ENCODE measurements at places on chromosomes 7 and 10.
A peak's percentile ranks its signal among the peaks of the same experiment; 100 is the strongest.

- no peak for DNase-seq
These were observed 19.4 kb upstream of the NRP1 start for GRCh38 chr10:33353853-33354252.

DNA sequence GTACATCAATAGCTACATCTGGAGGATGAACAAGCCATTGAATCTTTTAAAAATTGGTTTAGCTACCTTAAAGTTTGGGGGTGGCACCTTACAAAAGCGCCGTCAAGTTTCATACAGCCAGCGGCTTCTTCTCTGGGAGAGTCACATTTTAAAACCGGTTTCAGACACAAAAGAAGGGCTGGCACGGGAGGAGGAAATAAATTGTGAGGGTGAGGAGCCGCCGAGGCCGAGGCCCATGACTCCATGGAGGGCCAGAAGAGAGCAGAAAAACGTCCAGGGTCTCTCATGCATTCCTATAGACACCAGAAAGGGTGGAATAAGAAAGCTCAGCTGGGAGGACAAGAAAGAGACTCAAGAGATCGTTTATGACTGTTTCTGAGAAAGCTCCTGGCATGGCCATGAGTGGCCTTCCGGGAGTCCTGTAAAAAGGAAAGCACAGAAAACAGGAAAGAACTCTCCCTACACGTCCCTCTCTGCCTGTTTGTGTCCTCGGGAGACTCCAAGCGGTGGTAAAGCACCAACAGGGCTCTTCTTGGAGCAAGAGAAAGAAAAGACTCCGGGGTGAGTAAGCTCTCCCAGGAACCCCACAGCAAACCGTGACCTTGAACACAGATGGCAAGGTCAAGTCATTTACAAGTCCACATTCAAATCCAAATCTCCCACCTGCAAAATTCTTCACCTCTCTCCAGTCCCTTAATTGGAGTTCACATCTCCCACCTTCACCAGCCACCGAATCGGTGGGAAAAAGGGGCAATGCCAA is 1.8 kb downstream of the FRAT2 start:
- DNase-seq: peak; percentile 81

DNA sequence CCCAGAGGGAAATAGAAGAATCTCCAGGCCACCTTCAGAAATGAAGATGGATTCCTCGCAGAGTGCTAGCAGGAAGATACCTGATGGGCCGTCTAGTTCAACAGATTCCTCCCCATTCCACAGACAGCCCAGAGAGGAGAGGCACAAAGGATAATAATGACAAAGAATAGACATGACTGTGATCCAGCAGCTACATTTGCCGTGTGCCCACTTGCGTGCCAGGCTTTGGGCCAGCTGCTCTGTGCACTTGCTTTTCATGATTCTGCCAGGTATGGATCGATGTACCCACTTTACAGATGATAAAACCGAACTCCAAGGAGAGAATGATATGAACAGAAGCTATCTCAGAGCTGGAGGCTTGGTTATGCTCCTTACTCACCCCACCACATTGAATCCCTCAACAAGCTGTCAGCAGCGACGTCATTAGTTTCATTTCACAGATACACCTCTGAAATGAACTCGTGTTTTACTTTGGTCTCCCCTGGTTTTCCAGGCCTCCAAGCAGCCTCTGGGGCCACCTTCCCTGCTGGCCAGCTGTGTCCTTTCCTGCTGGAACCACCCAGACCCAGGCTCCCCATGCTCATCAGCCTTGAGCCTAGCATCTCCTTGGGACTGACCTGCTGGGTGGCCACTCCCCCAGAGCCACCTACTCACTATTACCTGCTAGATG is 11.9 kb upstream of the WDFY4 start:
- no peak for DNase-seq

DNA sequence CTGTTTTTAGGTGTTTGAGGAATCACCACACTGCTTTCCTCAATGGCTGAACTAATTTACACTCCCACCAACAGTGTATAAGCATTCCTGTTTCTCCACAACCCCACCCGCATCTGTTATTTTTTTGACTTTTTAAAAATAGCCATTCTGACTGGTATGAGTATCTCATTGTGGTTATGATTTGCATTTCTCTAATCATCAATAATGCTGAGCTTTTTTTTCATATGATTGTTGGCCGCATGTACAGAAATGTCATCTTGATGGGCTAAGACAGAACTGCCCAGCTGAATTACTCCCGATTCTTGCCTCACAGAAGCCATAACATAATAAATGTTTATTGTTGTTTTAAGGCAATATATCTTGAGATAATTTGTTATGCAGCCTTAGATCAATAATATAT is 93.1 kb upstream of the DKK1 start:
- no peak for DNase-seq

DNA sequence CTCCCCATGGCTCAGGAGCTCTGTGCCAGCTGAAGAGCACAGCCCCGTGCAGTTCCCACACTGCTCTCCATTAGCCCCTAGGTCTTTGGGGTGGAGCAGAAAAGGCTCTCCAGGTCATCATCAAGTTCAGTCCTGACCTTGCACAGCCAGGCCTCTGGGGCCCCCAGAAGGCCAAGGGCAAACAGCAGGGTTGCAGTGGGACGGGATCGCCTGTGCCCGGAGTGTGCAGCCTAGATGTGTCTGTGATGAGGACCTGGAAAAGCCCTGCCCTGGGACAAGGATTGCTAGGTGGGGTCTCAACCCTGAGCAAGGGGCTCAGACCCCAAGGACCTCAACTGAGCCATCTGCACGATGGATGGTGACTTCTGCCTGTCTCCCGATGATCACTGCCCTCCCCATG is 549 bp downstream of the INMT start:
- DNase-seq: no peak

DNA sequence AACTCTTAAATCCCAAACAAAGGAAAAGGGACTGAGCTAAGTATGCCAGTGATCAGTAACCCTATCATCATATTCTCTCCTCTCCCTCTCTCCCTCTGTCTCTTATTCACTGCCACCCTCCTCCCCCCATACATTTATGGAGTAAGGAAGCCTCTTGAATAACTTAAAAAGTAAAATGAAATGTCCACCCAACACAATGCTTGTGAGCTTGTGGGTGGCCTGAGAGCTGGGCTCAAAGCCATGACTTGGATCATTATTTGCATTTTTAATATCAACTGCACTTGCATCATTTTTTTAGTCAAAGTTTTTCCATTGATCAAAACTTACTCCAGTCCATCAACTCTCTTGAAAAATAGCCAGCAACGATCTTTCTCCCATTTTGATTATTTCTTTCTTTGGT is 46.8 kb downstream of the FAM107B start:
- DNase-seq: no peak

DNA sequence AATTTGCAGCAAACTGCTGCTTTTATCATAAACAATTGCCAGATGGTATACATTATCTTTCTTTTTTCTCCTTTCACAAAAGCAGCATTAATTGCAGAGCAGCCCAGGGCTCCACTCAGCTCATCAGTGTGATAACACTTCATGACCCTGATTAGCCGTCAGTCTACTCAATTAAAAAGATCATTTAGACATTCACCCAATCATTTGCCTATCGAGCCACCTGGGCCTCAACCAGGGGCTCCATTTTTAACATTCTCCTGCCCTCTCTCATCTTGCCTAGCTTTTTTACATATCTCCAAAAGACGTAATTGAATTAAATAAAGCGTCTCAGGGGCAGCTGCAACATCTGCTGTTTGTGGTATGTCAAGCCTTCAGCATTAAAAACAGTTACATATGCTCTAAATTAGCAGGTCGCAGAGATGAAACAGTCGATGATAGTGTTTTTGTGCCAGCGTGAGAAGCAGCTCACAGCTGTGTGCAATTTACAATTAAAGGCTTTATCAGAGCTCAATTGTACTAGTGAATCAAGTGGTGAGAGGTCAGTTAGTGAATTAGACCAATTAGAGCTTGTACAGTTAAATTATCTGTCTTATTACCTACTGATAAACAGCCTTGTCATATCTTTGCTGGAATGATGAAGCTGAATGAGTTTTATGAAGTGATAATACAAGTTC is 522.5 kb downstream of the ETV1 start:
- DNase-seq: peak; percentile 77

DNA sequence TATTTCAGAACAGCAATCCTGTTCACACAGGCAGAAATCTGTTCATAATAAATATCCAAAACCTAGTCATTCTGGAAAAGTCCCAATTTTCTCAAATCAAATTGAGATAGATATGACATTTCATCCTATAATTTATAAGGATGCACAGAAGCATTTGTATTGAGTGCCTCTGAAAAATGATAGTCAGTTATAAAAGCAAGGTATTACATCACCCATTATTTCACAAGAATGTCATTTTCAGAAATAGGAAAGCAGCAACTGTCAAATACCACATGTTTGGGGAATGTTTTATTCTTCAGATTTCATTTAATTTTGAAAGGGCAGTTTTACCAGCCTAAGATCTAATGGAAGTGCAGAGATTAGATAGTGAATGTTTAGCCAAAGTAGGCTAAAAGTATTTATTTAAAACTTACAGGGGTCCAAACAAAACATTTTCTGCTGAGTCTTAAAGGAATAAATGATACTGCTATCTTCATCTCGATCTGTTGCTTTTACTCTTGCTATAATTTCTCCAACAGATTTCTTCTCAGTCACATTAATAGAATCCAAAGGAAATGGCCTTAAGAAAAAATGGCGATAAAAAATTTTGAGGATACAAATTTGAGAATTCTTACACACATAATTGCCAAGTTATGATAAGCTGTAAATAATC is 185.8 kb downstream of the HGF start:
- no peak for DNase-seq

DNA sequence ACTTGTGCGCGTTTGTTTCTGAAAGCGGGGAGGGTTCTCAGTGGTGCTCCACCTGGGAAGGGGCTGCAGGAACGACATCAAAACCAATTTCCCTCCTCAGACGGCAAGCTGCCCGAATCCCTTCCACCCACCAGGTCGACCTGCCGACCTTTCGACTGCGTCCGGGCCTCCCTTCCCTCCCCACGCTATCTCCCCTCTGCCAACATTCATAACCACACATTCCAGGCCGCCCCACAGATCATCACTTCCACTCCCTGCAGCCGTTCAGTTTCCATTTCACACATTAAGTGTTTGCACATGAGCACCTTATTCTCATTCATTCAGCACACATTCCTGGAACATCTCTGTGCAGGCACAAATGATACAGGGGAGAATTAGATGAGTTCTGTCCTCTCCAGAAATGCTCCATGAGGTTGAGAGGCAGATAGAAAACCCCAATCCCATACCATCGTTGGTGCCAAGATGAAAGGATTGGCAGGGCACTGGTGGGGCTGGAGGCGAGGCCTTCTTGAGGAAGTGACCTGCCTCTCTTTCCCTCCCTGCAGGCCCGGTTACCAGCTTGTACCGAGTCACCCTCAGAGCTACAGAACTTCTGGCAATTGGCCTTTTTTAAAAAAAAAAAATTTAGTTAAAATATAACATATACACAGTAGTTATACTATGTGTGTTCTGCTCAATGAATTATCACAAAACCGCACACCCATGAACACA is 70.0 kb downstream of the MINDY4 start:
- DNase-seq: no peak

DNA sequence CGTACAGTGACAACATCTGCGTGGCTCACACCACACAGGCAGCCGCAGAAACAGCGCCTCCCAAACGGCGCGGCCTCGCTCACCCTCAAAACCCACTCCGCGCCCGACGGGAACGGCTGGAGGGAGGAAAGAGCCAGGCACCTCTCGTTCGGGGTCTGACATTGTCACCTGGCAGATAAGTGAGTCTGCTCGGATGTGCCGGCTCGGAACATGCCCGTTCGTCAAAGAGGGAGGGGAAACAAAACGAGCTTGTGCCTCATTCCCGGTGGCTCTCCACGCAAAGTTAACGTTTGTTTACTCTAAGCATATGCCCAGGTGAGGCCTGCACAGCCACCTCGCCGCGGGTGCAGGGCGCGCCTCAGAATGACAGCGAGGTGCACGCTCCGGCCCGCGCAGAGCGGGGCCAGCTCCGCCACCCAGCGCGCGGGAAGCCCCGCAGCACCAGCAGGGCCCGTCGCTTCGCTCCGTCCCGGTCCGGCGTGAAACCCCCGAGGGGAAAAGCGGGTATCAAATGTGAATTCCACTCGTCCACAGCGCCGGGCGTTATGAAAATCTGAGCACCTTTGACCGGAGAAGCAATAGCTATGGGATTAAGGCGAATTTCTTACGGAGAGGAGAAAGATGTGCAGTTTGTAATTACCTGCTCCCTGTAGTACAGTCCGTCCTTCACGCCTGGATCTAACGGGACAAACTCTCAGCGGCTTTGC is 13.1 kb downstream of the CNPY1 start:
- peak; percentile 84 for DNase-seq

GRCh38 chr10:45183174-45183573 is 132.2 kb downstream of the OR13A1 start:
- no peak for DNase-seq

- no peak for DNase-seq
These were observed 1.5 kb downstream of the PRKAR2B start for GRCh38 chr7:107045980-107046379.

GRCh38 chr10:842795-843194 is 88.7 kb downstream of the LARP4B start:
- DNase-seq: no peak

GRCh38 chr10:61076572-61077114 is 132.7 kb upstream of the RHOBTB1 start:
- DNase-seq: no peak

- DNase-seq: no peak
These were observed 948 bp downstream of the ZNF138 start for GRCh38 chr7:64795176-64795575.

DNA sequence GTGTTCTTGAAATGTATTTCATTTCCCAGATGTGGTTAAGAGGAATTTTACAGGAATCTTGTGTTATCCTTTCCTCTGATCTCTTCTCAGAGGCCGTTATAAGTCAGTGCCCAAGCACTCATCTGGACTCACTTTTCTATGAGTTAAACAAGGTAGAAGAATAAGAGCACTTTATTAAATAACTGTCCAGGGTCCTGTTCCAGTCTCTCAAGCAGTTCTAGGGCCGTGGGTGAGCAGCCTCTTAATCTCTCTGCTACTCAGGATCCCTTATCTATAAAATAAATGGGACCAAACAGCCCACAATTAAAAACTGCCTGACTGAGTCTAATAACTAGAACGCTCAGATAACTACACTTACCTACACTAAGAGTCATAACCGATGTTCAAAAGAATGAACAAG is 111.2 kb downstream of the OSBPL3 start:
- DNase-seq: no peak

GRCh38 chr7:74266191-74266963 is 12.2 kb upstream of the RFC2 start:
- no peak for DNase-seq

GRCh38 chr10:93110472-93111146 is 36.9 kb downstream of the CYP26A1 start:
- no peak for DNase-seq

GRCh38 chr10:99700649-99701048 is 31.3 kb downstream of the COX15 start:
- DNase-seq: no peak

GRCh38 chr7:74269757-74270277 is 15.6 kb upstream of the RFC2 start:
- peak; percentile 96 for DNase-seq

- DNase-seq: no peak
These were observed 69.3 kb upstream of the PRR15 start for GRCh38 chr7:29494350-29494749.

DNA sequence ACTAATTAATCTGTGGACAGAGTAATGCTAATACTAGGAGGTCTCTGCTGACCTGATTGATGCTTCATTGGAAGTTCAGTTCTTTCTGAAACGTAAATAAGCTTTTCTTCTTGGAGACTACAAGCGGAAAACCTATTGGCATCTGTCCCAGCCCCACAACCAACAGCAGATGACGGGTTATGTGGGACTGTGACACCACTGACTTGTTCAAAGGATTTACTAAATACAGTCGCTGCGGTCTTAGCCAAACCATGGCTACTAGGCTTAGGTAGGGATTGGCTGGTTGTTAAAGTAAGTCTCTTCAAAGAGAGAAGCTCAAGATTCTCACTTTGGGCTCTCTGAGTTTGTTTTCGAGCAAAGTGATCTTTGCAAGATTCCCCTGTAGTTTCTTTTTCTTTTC is 68.3 kb downstream of the HYCC1 start:
- no peak for DNase-seq

Data from eye (tissue), 1 donor.